ENCODE measurements at places on chromosomes 3 and 15.

GRCh38 chr3:58526515-58526957 lies 10.5 kb downstream of the ACOX2 start:
- no peak overlapping the region for H3K4me3 ChIP-seq
- no peaks in the 10 kb centered on the region for H3K4me1 ChIP-seq
- H3K36me3 ChIP-seq = no peaks in the 10 kb centered on the region
- no peaks in the 10 kb centered on the region for H3K27me3 ChIP-seq

- peaks cover 12% of the 10 kb centered on the region for H3K4me1 ChIP-seq
- H3K27ac ChIP-seq = no peak overlapping the region
- no peaks in the 10 kb centered on the region for H3K27me3 ChIP-seq
- H3K36me3 ChIP-seq = no peaks in the 10 kb centered on the region
- DNase-seq = no peak
These were observed 49.1 kb upstream of the RAB6B start for GRCh38 chr3:133944641-133945380.

GRCh38 chr3:172139528-172140276 lies 100.3 kb downstream of the FNDC3B start:
- no peak overlapping the region for H3K4me3 ChIP-seq
- H3K4me1 ChIP-seq = peaks cover 51% of the 10 kb centered on the region

GRCh38 chr3:159996018-159996417 lies 7.4 kb downstream of the IL12A start:
- DNase-seq = no peak
- H3K4me1 ChIP-seq = peaks cover 3% of the 10 kb centered on the region
- H3K27ac ChIP-seq = no peak overlapping the region
- H3K4me3 ChIP-seq = no peak overlapping the region
- H3K27me3 ChIP-seq = no peaks in the 10 kb centered on the region
- H3K36me3 ChIP-seq = peaks cover 36% of the 10 kb centered on the region

- H3K4me3 ChIP-seq = peak overlapping the region; percentile 74
- H3K36me3 ChIP-seq = peaks cover 40% of the 10 kb centered on the region
- H3K27me3 ChIP-seq = no peaks in the 10 kb centered on the region
These were observed 19.6 kb downstream of the VGLL4 start for GRCh38 chr3:11624161-11624560.

DNA sequence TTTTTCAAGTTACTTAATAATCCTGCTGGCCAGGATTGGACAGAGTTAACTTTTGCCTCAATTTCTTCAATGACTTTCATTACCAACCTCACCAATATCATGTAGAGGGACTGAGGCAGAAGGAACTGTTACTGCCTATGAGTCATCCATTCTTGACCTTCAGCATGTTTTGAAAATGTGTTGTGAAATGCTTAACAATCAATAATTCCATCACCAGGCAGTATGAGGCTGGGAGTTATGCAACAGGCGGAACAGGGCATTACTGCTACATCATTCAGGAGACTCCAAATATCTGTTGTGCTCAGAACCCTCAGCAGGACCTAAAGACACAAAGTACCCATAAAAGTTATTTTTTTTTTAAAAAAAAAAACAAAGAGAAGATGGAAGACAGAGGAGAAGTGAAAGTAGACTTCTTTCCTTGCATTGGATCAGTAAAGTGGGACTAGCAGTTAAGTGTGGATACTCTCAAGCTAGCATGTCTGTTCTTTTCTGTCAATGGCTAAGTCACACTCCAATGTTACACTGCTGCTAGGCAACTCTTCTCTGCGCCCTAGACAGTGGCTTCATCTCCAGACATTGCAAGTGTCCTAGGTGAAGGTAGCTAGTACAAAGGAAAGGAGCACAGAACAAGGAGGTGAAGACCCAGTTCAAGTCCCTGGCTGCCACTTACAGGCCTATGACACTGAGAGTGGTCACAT lies 184.9 kb upstream of the LPP start:
- no peak for DNase-seq
- H3K27me3 ChIP-seq = no peaks in the 10 kb centered on the region
- H3K36me3 ChIP-seq = no peaks in the 10 kb centered on the region
- peaks cover 22% of the 10 kb centered on the region for H3K4me1 ChIP-seq
- no peak overlapping the region for H3K4me3 ChIP-seq
- no peak overlapping the region for H3K27ac ChIP-seq

- peaks cover 25% of the 10 kb centered on the region for H3K27me3 ChIP-seq
- H3K4me1 ChIP-seq = peaks cover 4% of the 10 kb centered on the region
- no peaks in the 10 kb centered on the region for H3K36me3 ChIP-seq
- H3K4me3 ChIP-seq = no peak overlapping the region
- no peak for DNase-seq
These were observed 150.7 kb downstream of the OPA1 start for GRCh38 chr3:193743702-193744047.

- no peaks in the 10 kb centered on the region for H3K27me3 ChIP-seq
- no peak for DNase-seq
- no peak overlapping the region for H3K4me3 ChIP-seq
- no peak overlapping the region for H3K27ac ChIP-seq
These were observed 227.5 kb downstream of the DTWD1 start for GRCh38 chr15:49848282-49848724.

DNA sequence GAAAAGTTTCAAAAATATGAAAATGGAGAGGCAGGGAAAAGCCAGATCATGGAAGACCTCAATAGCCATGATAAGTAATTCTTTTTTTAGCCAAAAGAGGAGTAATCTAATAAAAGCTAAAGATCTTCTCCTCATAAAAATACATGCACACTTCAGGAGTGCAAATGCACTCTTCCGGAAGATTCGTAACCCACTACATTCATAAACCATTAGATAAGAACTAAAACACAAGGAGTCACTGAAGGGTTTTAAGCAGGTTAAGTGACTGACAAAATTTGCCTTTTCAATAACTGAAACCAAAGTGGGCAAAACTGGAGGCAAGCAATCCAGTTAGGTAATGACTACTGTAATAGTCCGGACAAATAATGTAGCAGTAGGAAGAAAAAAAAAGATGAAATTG lies 46.0 kb downstream of the UBE3A start:
- no peak for DNase-seq
- H3K4me3 ChIP-seq = no peak overlapping the region
- peaks cover 6% of the 10 kb centered on the region for H3K4me1 ChIP-seq
- peaks cover 48% of the 10 kb centered on the region for H3K36me3 ChIP-seq
- no peaks in the 10 kb centered on the region for H3K27me3 ChIP-seq

DNA sequence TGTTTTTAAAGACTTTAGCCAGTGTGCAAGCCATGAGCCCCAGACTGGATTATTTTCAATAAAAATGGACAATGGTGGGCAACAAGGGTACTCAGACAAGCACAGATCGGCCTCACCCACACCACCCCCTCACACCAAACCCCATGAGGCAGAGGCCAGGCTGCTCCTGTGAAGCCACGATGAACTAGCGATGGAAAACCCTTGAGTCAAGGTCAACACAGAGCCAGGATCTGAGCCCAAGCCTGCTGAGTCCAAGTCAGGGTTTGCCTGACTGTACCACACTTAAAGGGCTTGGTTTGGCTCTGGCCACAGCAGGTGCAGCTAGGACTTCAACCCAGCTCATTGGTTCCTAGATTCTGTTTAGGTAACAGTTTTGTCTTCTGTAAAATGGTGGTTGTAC lies 131.5 kb upstream of the SLC2A2 start:
- H3K27ac ChIP-seq = no peak overlapping the region
- DNase-seq = no peak
- no peaks in the 10 kb centered on the region for H3K27me3 ChIP-seq

GRCh38 chr15:69762373-69763148 lies 309.9 kb downstream of the RPLP1 start:
- peaks cover 13% of the 10 kb centered on the region for H3K36me3 ChIP-seq
- H3K27ac ChIP-seq = no peak overlapping the region
- H3K27me3 ChIP-seq = peaks cover 27% of the 10 kb centered on the region
- DNase-seq = no peak
- H3K4me3 ChIP-seq = no peak overlapping the region

- no peaks in the 10 kb centered on the region for H3K27me3 ChIP-seq
- H3K36me3 ChIP-seq = peaks cover 4% of the 10 kb centered on the region
- no peak overlapping the region for H3K4me3 ChIP-seq
- DNase-seq = no peak
These were observed 103.7 kb downstream of the CMSS1 start for GRCh38 chr3:99921377-99921695.

DNA sequence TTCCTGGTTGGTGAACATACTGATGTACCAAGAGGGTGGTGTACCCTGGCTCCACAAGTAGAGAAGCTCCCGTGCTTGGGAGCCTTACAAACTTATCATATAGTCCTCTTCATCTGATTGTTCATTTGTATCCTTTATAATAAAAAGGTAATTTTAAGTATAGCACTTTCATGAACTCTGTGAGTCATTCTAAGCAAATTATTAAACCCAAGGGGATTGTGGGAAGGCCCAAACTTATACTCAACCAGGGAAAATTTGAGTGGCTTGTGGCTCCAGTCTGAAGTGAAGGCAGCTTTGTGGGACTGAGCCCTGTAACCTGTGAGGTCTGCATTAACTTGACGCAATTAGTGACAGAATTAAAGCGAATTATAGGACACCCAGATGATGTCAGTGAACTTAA lies 29.0 kb downstream of the TTBK2 start:
- DNase-seq = no peak
- H3K27me3 ChIP-seq = no peaks in the 10 kb centered on the region
- no peaks in the 10 kb centered on the region for H3K4me1 ChIP-seq

GRCh38 chr3:16464511-16465148 lies 48.9 kb downstream of the RFTN1 start:
- no peaks in the 10 kb centered on the region for H3K27me3 ChIP-seq
- no peak overlapping the region for H3K4me3 ChIP-seq
- H3K27ac ChIP-seq = peak overlapping the region; percentile 0
- peaks cover 38% of the 10 kb centered on the region for H3K36me3 ChIP-seq
- peaks cover 66% of the 10 kb centered on the region for H3K4me1 ChIP-seq

Measured in T-helper 2 cell treated with Interferon-gamma antibody and Interleukin-4, amounts not matched to agents 5 μg/mL and 100 μg/mL, for 36 hours (primary cell).